ENCODE measurements at places on chromosomes 4 and X.

DNA sequence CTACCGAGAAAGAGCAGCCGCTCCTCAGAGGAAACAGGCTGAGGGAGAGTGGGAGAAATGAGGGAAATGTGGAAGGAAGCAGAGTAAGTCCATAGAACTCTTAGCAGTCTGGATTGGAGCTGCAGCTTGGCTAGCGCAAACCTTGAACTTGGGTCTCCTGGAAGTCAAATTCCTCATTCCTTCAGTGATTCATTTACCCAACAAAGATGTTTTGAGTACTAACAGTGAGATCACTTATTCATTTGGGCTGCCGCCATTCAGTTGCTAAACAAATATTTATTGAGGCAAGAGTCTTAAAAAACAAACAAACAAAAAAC, 51.5 kb downstream of the SEL1L3 start:
- DNase-seq, result no peak

DNA sequence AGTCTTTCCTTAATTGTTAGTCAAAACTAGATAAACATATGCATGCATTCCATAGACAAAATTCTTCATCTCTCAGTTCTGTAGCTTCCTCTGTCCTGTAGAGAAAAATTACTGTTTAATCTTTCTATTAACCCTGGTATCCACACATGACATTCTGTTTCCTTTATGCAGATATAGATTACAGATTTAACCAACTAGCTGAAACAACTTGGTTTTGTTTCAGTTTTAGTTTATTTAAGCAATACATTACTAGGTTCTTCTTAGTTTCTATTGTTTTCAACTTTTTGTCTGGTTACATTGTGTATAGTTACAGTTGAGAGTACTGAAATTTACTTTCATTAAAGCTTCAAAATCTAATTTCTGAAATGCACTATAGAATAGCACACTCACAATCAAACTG, 933.9 kb upstream of the EPHA5 start:
- DNase-seq, result no peak

GRCh38 chr4:135354876-135355275, 1153.3 kb upstream of the PABPC4L start:
- DNase-seq, result no peak

- no peak for DNase-seq
These were observed 9.2 kb downstream of the LRRC66 start for GRCh38 chr4:52010986-52011385.

DNA sequence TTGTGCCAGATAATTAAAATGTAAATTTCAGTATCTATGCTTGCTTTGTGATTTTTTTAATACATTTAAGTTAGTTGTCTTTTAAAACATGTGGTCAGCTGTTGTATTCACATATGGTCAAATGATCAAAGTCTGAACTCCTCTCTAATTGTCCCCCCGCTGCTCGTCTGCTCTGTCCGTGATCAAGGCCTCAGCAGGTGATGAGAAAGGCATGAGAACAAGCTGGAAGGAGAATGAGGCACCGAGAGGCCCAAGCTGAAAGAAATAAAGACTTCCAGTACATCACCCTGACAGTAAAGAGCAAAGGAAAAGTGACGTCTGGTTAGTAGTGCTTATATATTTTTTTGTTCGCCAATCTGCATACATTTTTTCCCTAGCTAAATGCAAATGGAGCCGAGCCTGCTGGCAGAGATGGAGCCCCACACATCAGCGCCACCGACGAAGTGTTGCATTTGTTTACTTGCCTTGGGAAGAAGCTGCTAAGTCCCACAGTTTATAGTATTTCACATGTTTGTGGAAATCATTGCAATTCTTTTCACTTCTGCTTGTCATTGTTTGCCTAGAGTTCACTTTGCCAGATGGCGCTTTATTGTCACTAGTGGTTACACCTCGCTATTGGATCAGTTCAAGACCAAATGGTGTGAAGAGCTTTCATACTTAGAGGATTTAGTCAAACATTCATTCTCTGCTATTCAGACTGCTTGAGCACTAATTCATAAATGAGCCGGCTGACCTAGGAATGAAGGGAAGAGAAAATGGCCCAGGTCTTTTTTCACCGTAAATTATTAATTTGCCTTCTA, 181.5 kb downstream of the ZIC3 start:
- peak; percentile 28 for DNase-seq

DNA sequence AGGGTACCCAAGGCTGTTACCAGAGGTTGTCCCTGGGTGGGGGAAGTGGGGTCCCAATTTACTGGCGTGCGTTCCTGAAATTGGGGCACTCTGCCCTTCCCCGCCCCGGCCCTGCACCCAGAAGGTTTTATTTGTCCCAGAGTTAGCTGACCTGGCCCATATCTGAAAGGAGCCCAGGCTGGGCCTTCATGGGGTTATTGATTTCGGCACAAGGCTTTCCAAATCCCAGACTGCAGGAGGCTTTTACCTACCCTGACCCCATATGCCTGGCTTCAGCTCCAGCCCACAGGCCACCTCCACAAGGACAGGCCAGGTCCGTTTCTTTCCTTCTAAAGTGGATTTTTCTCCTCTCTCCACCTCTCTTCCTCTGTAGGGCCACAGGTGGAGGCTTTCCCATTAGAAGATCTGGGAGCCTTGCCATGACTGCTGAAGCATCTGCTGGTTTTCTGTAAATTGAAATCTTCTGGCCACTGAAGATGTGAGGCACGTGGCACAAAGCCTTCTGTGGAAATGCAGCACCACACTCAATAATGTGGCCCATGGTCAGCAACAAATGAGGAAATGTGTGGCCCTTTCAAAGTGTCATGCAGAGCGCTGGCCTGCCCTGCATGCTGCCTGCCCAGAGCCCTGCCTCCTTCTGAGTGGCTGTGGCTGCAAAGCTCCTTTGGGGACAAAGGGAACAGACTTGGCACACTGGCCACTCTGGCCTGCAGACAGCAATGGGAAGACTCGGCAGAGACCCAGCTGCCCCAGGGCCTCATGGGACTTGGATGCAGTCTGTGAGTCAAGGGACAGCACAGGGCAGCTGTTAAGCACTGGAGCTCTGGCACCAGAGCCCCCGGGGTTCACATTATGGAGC, 43.1 kb upstream of the MTM1 start:
- DNase-seq, result no peak

GRCh38 chrX:22081475-22082092, 49.5 kb downstream of the PHEX start:
- DNase-seq, result peak; percentile 63

- no peak for DNase-seq
These were observed 511.8 kb downstream of the TRAM1L1 start for GRCh38 chr4:116573540-116573939.

GRCh38 chr4:47143261-47143660, 111.9 kb downstream of the GABRB1 start:
- DNase-seq, result no peak

DNA sequence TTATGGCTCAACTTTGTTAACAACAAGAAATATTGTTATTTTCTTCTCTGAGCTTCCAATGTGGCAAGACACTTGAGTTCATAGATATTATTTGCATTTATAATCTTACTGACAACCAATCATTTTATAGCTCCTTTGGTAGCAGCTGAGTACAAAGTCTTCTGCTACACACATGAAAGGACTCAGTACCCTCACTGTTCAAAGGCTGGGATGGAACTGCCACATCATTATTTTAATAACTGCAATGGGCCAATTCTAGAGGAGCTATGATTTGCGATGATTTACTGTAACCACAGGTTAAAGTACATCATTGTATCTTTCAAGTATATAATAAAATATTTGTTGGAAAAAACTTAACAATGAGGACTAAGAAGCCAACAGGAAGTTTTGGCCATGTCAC, 10.9 kb downstream of the MTTP start:
- no peak for DNase-seq
